ENCODE measurements at places on chromosomes 4 and X.

GRCh38 chr4:57763070-57763469 is 652.9 kb upstream of the IGFBP7 start:
- DNase-seq = no peak

GRCh38 chrX:41932885-41933284 is 9.5 kb upstream of the CASK start:
- no peak for DNase-seq

GRCh38 chrX:14697451-14697850 is 168.1 kb downstream of the GLRA2 start:
- peak; percentile 3 for DNase-seq

DNA sequence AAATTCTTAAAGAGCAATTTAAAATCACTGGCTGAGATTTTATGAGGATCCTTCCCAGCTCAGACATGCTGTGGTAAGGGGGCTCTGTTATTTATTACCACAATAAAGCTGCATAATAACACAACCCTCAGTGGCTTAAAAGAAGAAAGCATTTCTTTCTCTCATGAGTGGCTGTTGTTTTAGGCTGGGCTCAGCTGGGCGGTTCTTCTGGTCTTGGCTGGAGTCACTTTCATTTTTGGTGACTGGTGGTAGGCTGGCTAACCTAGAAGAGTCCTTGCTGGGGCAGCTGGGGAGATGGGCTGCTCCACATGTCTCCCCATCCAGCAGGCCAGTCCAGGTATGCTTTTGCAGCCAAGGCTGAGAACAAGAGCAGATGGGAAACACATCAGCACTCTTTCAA is 113.0 kb upstream of the MSX1 start:
- DNase-seq = no peak

DNA sequence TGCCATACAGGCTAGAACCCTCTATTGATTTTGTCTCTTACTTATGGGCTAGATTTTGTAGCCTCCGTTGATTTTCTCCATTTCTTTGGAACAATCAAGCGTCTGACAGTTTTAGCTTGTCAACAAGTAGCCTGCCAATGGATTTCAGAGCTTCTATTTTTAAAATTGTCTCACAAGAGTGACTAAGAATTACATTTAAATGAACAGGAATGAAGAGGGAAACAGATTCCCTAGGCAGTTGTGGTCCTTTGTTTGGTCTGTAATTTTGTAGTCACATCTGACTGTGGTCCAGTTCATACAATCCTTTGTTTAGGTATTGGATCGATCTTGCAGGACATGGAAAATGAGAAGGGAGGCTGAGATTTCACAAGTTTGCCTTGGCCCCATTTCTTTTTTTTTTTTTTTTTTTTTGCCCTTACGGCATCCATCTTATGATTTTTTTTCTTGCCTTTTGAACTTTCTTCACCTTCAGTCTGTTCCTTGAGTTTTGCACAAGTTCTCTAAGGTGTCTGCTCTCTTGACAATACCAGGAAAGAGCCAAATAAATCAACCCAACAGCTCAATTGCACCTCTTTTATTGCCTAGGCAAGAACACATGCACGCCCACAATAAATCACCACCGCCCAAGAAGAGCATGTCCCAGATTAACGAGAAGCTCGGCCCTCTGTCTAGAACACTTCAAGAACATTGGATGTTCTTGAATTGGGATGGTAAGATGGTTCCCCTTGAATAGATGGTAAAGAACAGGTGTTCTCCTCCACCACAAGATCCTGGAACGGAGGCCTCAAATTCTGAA is 86.5 kb upstream of the EGFL6 start:
- DNase-seq = no peak

All from CD4-positive, alpha-beta T cell treated with Interleukin-17A for 4 hours (primary cell).